ENCODE measurements at places on chromosomes 4 and X.

DNA sequence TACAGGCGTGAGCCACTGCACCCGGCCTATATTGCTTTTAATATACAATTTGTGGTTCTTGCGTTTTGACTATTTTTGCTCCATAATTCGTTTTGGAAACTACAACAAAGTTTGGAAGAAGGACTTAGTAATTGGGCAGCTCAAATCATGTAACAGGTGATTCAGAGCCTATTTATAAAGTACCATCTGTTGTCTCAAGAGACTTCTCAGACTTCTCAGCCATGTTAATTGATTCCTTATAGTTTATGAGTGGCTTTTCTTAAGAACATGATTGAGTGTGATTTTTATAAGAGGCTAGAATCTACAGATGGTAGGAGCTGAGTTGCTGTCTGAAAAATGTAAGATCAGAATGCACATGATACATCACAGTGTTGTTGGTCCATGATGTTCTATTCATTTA is 240.2 kb downstream of the ADGRL3 start:
- DNase-seq, result no peak

DNA sequence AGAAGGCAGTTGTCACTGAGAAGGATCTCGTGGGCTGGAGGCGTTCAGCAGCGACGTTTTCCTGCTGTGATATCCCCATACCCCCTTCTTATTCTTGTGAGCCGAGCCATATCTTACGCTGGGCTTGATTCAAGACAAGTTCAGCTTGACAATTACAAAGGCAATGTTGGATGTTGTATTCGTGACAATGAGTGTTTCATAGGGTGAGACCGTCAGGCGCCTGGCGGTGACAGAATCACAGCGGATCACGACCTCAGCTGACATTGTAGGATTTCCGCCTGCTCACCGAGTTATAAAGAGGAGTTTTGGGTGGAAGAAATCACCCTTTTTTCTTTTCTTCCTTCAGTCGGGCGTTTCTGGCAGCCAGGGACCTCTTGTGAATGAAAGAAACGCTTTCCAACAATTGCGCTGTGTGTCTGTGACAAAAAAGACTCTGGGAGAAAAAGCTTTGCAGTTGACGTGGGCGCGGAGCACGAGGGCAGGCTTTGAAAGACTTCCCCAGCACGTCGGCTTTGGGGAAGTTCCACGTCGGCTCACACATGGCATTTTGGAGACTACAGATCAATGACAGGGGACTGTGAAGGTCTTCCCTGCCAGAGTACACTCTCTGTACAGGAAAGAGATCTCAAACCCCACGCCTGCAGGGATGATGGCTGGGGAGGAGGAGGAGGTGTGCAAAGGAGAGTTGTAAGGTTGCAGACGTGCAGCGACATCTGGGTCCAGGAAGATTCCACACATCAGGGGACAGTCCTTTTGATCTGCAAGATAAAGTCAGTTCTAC is 135.4 kb downstream of the CRLF2 start:
- no peak for DNase-seq

DNA sequence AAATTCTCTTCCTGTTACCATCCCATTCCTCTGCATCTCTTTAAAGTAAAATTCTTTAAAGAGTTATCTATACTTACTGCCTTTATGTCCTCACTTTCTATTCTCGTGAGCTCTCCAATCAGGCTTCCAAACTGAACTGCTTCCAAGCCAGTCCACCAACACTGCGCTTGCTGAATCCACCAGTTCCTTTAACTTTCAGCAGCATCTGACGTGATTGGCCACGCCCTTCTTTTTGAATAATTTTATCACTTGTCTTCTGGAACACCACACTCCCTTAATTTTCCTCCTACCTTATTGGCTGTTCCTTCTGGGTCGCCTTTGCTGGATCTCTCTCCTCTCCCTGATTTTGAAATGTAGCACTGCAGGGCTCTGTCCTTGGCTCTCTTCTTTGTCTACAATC is at the start of gene KIAA1210:
KIAA1210 (minus strand) TSS at position 163 of the 400 bp plus-strand sequence. CDS start 4,170 bp downstream, outside the sequence.
- no peak for DNase-seq

DNA sequence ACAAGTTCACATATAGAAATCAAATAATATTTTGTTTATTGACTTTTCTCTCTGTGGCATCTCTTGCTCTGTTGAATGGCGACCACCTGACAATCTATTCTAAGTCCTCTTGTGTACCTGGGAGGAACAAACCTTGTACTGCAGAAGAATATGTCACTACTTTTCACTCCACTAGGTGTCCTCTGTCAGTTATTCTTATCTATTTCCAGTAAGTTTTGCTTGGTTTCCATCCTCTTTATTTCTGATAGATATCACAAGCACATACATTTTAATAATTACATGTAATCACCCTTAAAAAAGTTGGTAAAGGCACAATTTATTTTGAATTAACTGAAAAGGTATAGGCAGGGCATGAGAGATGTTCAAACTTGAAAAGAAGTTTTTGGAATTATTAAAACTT is 238.4 kb downstream of the SNCA start:
- DNase-seq, result no peak

DNA sequence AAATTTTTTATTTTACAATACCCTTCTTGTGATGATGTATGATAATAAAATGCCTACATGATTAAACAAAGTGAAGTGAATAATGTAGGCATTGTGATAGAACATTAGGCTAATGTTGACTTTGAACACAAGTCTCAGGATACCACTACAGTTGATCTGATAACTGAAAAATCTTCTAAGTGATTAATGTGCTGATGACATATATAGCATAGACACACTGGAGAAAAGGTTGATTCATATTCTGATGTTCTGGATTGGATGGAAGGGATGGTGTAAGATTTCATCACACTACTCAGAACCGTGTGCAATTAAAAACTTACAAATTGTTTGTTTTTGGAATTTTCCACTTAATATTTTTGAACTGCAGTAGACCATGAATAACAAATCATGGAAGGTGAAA is 738.5 kb downstream of the TECRL start:
- no peak for DNase-seq

DNA sequence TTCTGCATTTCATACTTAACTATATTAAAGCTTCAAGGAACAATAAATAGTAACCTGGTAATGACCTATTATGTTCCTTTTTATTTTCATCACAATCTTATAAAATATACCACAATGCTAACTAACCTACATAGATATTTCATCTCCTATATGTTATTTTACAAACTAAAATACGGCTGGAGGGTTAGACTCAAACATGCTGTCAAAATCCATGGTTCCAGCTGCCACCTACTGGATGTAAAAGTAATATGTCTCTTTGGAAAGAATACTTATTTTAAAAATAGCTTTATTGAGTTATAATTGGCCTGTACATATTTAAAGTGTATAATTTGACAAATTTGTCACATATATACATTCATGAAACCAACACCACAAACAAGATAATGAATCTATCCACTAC is 15.0 kb downstream of the RGN start:
- no peak for DNase-seq

DNA sequence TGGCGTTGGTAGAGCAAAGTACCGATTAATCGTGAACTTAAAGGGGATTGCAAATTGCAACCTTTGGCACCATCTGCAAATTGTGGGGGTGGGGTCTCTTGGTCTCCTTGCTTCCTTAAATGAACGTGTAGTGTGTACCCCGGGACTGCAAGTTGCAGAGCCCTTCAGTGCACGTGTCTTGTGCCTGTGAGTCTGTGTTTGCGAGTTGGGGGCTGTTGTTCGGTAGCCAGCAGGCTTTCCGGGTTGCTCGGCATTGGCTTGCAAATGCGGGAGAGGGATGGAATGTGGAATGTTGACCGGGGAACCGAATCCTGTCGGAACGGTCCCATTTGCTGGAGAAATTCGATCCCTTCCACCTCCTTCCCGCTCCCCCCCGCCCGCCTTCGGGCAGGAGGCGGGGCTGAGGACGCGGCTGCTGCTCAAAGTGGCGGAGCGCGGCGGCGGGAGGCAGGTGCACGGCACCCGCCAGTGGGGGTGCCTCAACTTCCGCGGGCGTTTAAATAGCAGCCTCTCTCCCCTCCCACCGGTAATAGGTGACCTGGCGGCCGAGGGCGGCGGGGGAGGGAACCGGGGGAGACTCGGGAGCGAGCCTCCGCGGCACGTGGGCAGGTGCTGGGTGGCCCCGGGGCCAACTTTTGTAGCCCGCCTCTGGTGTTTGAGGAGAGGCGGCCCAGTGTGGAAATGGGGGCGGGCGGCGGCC is 1.5 kb downstream of the JADE1 start:
- no peak for DNase-seq

DNA sequence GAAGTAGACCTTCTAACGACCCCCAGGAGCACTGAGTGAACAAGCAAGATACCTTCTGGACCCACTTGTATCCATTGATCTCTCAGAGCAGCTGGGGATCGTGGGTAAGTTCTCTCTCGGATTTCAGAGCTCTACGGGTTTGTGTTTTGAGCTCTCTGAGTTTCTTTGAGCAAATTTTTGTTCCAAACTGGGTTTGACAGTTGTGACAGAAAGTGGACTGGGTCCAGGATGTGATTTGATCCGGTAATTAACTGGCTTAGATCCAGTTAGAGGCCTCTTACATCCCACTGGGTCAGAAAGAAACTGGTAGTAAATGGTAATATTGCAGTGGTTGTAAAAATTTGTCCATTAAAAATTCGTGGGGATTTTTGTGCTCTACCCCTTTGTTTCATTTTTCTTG is 459.2 kb downstream of the INPP4B start:
- DNase-seq, result no peak

DNA sequence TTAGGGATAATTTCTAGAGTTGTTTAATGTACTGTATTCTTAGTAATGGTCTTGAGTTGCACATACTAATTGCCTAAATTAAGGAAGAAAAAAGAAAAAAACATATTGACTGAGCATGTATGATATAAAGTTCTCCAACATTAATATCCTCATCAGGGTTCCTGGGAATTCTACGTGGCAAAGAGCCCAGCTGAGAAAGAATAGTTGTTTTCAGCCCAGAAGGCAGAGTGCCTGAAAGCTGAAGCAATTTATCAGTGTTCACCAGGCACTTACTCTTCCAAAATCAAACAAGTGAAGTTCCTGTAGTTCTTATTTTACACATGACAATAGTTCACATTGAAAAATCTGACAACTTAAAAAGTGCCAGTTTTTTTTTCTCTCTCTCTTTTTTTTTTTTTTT is 27.7 kb downstream of the YIPF7 start:
- no peak for DNase-seq

GRCh38 chr4:143421609-143422008 is 84.9 kb downstream of the GAB1 start:
- no peak for DNase-seq

DNA sequence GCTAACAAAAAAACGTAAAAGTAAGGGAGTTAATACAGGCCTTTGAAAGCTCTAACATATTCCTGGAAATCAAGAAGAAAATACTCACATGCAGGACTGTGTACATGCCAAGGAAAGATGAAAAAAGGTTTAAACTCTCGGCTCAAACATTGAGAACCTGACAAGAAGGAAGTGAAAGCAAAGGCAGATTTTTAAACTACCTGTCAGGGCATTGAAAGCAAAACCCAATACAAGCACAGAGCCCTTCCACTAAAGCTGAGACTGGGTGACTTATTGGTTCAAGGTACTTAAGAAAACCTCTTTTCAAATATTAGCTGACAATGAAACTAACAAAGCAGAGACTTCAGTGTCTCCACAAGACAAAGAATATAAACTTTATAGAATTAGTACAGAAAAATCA is 313.0 kb upstream of the GRID2 start:
- no peak for DNase-seq

GRCh38 chr4:32025851-32026459 is 1305.8 kb downstream of the PCDH7 start:
- DNase-seq, result no peak

DNA sequence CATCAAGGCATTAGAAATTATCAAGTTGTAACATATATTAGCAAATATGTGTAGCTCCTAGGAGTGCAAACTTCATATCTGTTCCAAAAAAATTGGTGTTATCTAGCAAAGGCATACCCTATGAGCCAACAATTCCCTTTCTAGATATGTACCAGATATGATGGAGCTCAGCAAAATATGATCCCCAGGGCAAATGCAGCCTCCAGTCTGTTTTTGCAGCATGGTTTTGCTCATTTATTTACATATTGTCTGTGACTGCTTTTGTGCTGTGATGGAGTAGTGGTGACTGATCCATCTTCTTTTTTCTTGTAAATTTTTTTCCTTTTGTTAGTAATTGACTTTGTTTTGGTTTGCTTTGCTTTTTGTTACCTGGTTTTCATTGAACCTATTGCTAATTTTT is 41.0 kb downstream of the CEP135 start:
- no peak for DNase-seq

DNA sequence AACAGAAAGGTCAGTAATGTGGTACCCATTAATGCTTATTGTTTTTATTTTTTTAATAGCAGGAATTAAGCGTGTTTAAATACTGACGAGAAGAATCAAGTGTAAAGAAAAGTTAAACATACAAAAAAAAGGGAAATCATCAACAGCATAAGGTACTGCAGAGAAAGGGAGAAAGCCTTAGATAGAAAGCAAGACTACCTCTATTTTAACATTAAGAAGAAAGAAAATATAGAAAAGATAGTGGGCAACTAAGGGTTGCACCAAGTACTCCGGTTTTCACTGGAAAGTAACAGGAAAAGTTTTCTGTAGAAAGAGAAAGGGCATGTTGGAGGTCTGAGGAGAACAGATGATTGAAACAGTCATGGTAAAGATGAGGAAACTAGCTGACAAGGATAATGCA is 41.9 kb downstream of the FBXW7 start:
- no peak for DNase-seq

GRCh38 chr4:48446642-48447041 is 36.5 kb upstream of the SLC10A4 start:
- DNase-seq, result no peak

DNA sequence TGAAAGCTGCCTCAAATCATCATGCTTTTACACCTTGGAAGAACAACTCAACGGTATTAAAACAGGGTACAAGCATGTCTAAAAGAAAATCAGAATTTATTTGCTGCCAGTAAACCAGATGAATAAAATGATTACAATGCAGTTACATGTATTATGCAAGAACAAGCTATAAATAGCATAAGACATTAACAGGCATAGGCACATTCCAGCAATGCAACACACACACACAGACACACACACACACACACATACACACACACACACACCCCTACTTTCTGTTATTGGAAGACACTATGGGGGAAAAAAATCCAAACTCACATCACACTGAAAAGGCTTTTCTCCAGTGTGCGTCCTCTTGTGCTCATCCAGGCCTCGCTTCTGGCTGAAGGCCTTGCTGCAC is 212.5 kb downstream of the PRDM5 start:
- no peak for DNase-seq

GRCh38 chr4:122687531-122688061 is 44.9 kb upstream of the BBS12 start:
- no peak for DNase-seq

DNA sequence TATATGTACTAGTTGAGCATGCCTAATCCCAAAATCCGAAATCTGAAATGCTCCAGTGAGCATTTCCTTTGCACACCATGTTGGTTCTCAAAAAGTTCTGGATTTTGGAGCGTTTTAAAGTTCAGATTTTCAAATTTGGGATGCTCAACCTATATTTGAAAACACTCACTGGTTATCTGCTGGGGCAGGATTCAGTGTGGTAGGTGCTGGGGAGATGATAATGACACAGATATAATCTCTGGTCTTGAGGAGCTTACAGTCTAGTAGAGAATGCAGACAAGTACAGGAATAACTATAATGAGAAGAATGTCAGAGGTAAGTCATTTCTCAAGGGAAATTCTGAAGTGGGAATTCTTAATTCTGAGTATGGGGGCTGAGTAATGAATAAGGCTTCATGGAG is 59.4 kb upstream of the CITED1 start:
- no peak for DNase-seq
